ENCODE measurements at places on chromosomes 3 and 15. TPM values are rescaled to one million over a fixed set of nuclear protein-coding genes. Genes with fewer than 3 reads are reported as not detected.
A peak's percentile ranks its signal among the peaks of the same experiment; 100 is the strongest.

- H3K27me3 ChIP-seq = peaks cover 4% of the 10 kb centered on the region
- DNase-seq = no peak
- H3K4me3 ChIP-seq = no peak overlapping the region
Observed at GRCh38 chr3:181782306-181782954, 70.7 kb downstream of the SOX2 start.

GRCh38 chr3:131141770-131142169 lies 115.1 kb downstream of the NEK11 start:
- DNase-seq = no peak
- no peak overlapping the region for H3K4me3 ChIP-seq
- H3K36me3 ChIP-seq = peaks cover 2% of the 10 kb centered on the region
- no peak overlapping the region for H3K27ac ChIP-seq
- no peaks in the 10 kb centered on the region for H3K27me3 ChIP-seq

GRCh38 chr3:130677343-130677742 lies 69.3 kb downstream of the PIK3R4 start:
- H3K4me1 ChIP-seq = peaks cover 23% of the 10 kb centered on the region
- H3K27me3 ChIP-seq = no peaks in the 10 kb centered on the region
- DNase-seq = no peak

GRCh38 chr15:67307889-67308597 lies 53.5 kb downstream of the IQCH start:
- no peak overlapping the region for H3K4me3 ChIP-seq
- H3K27ac ChIP-seq = no peak overlapping the region
- DNase-seq = no peak
- no peaks in the 10 kb centered on the region for H3K36me3 ChIP-seq

DNA sequence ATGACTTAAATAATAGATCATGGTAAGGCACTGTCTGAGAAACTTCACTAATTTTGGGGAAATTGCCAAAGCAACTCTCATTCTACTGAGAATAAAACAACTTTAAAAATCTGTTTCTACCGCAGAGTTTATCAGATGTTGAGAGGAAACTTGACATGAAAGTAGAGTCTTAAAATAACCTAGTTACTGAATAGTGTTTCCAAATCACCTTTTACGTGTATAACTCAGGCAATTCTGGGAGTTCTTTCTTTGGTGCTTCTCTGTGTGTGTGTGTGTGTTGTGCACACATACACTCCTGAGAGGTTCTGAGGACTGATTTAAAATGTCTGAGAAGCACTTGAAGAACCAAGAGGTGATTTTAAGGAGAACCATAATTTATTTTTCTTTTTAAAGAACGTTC lies 236.6 kb downstream of the SV2B start:
- no peaks in the 10 kb centered on the region for H3K36me3 ChIP-seq
- H3K4me3 ChIP-seq = no peak overlapping the region
- DNase-seq = no peak
- no peaks in the 10 kb centered on the region for H3K4me1 ChIP-seq

DNA sequence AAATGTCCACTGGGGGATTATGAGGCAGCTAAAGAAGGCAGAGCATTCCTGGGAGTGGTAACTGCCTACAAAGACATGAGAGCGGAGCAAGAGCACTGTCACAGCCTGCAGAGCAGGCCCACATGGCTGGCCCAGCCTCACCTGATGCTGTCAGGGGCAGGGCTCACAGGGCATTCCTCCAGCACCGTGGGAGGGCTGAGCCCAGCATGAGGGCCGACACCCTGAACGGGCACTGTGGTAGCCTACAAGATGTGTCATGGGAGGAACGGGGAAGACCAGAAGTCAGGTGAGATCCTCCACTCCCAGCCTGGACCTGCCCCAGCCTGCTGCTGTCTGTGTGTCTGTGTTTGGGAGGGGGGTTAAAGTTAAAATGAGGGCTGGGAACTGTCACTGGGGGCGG lies 30.1 kb downstream of the CCDC12 start:
- no peak overlapping the region for H3K4me3 ChIP-seq
- no peak overlapping the region for H3K27ac ChIP-seq
- H3K27me3 ChIP-seq = no peaks in the 10 kb centered on the region
- H3K4me1 ChIP-seq = peaks cover 83% of the 10 kb centered on the region
- H3K36me3 ChIP-seq = peaks cover 35% of the 10 kb centered on the region

GRCh38 chr3:56702490-56703315 lies 19.6 kb upstream of the TASOR start:
- no peak overlapping the region for H3K27ac ChIP-seq
- DNase-seq = peak; percentile 44
- H3K27me3 ChIP-seq = no peaks in the 10 kb centered on the region
- no peak overlapping the region for H3K4me3 ChIP-seq
- H3K4me1 ChIP-seq = peaks cover 8% of the 10 kb centered on the region
- no peaks in the 10 kb centered on the region for H3K36me3 ChIP-seq

DNA sequence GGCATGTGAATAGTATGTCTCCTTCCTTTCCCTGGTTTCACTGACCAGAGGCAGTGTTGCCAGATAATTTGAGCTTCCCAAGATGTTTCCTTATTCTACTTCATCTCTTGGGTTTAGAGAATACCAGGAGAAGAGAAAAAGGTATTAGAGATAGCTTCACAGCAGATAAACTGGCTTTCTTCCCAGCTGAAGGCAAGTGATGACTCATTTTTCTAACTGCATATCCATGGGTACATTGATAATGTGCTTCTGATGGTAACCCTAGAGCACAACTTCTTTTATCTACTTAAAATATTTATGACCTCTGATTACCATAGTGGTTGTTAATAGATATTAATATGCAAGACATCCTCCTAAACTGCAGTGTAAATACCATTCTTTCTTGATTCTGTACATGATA lies 34.6 kb upstream of the CMTM8 start:
- no peak overlapping the region for H3K4me3 ChIP-seq
- H3K27ac ChIP-seq = no peak overlapping the region
- peaks cover 22% of the 10 kb centered on the region for H3K4me1 ChIP-seq
- H3K36me3 ChIP-seq = no peaks in the 10 kb centered on the region
- DNase-seq = no peak

GRCh38 chr15:78873793-78874765 lies 1.4 kb downstream of the MORF4L1 start:
- peaks cover 12% of the 10 kb centered on the region for H3K36me3 ChIP-seq
- H3K4me1 ChIP-seq = peaks cover 37% of the 10 kb centered on the region
- peaks cover 25% of the 10 kb centered on the region for H3K27me3 ChIP-seq
- H3K4me3 ChIP-seq = peak overlapping the region; percentile 99
- H3K27ac ChIP-seq = peak overlapping the region; percentile 100

- H3K4me3 ChIP-seq = no peak overlapping the region
- no peak overlapping the region for H3K27ac ChIP-seq
- no peaks in the 10 kb centered on the region for H3K36me3 ChIP-seq
- H3K27me3 ChIP-seq = no peaks in the 10 kb centered on the region
- H3K4me1 ChIP-seq = no peaks in the 10 kb centered on the region
Observed at GRCh38 chr3:133455960-133456359, 56.1 kb downstream of the BFSP2 start.

GRCh38 chr15:89885611-89886010 lies 8.2 kb downstream of the AP3S2 start:
- H3K4me1 ChIP-seq = peaks cover 5% of the 10 kb centered on the region
- H3K4me3 ChIP-seq = no peak overlapping the region
- DNase-seq = no peak
- peaks cover 5% of the 10 kb centered on the region for H3K36me3 ChIP-seq
- H3K27me3 ChIP-seq = no peaks in the 10 kb centered on the region

DNA sequence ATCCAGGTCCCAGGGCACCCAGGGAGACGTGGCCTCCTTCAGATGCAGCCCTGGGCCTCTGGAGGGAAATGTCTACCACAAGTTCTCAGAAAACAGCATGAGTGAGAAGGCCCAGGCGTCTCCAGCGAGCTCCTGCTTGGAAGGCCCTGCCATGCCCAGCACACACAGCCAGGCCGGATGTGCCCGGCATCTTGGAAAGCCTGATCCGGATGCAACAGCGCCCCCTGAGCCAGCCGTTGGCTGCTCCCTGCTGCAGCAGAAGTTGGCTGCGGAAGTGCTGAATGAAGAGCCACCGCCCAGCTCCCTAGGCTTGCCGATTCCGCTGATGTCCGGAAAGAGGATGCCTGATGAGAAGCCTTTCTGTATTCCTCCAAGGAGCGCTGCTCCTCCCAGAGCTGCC lies 856 bp downstream of the NPAP1 start:
- no peaks in the 10 kb centered on the region for H3K4me1 ChIP-seq
- H3K36me3 ChIP-seq = peaks cover 18% of the 10 kb centered on the region
- peaks cover 13% of the 10 kb centered on the region for H3K27me3 ChIP-seq
- H3K27ac ChIP-seq = no peak overlapping the region
- no peak overlapping the region for H3K4me3 ChIP-seq

DNA sequence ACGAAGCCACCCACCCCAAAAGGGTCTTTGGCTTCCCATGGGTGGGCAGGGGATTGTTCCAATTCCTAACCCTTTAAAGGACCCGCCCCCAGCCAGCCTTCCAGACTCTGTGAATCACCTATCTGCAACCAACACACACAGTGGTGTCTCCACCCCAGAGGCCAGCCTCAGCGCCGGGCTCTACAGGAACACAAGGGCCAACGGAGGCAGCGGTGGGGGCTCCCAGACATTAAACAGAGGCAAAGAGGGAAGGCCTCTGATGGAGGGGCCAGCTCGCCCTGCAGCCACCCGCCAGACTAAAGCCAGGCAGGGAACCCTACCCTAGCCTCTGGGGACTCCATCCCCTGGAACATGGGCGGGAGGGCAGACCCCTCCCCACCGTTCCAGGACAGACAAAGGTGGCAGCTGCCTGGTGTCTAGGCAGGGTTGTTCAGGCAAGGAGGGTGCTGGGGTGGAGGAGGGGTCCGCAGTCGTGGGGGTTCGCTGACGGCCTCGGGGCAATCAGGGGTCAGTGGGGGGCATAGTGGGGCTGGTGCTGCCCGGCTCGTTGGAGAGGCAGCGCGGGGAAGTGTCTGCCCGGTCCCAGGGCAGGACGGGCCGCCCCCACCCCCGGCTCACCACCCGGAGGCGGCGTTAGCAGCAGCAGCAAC lies 448 bp downstream of the SHISA5 start:
- H3K4me3 ChIP-seq = peak overlapping the region; percentile 92
- peaks cover 2% of the 10 kb centered on the region for H3K27me3 ChIP-seq
- H3K4me1 ChIP-seq = peaks cover 47% of the 10 kb centered on the region
- DNase-seq = peak; percentile 31
- peaks cover 21% of the 10 kb centered on the region for H3K36me3 ChIP-seq
- peak overlapping the region; percentile 67 for H3K27ac ChIP-seq

GRCh38 chr3:160133757-160134156 lies 91.5 kb upstream of the C3orf80 start:
- DNase-seq = peak; percentile 9
- peaks cover 2% of the 10 kb centered on the region for H3K27me3 ChIP-seq
- peaks cover 2% of the 10 kb centered on the region for H3K4me1 ChIP-seq
- no peak overlapping the region for H3K4me3 ChIP-seq

DNA sequence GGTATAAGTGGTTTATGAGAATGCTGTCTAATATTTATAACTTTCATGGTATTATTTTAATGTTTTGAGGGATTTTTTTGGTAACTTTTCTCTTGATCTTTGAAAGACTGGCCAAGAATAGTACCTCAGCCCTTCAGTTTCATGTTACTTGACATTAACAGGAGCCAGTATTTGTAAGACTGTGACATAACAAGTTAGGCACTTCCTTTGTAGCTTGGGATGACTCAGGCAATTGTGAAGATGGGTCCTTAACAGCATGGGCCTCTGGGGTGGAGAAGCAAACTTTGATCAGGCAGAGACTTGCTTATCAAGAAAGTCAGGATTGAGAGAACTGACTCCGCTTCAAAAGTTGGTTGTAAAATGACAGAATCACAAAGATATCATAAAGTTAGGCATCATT lies 9.5 kb downstream of the LRRC49 start:
- H3K36me3 ChIP-seq = no peaks in the 10 kb centered on the region
- DNase-seq = no peak
- H3K4me1 ChIP-seq = no peaks in the 10 kb centered on the region
- H3K4me3 ChIP-seq = no peak overlapping the region

DNA sequence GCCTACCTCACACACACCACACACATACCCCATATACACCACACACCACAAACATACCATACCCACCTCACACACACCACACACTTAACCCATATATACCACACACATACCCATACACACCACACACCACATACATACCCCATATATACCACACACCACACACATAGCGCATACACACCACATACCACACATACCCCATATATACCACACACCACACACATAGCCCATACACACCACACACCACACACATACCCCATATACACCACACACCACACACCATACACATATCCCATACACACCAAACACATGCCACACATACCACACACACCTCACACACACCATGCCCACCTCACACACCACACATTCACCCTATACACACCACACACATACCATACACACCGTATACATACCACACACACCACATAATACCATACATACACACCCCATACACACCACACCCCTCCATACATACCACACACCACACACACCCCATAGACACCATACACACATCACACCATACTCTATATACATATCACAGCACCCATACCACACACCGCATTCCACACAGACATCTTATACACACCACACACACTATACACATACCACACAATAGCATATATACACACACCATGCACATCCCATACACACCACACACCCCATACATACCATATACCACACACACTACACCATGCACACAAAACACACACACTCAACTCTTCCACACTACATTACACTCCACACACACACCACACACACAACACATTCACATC lies 29.5 kb downstream of the APBA2 start:
- H3K27me3 ChIP-seq = peaks cover 8% of the 10 kb centered on the region
- H3K4me1 ChIP-seq = peaks cover 37% of the 10 kb centered on the region
- H3K27ac ChIP-seq = no peak overlapping the region
- peaks cover 8% of the 10 kb centered on the region for H3K36me3 ChIP-seq

- no peak for DNase-seq
- peaks cover 7% of the 10 kb centered on the region for H3K4me1 ChIP-seq
- H3K27me3 ChIP-seq = no peaks in the 10 kb centered on the region
- H3K36me3 ChIP-seq = peaks cover 8% of the 10 kb centered on the region
Observed at GRCh38 chr15:59237119-59237855, 30.6 kb downstream of the LDHAL6B start.

DNA sequence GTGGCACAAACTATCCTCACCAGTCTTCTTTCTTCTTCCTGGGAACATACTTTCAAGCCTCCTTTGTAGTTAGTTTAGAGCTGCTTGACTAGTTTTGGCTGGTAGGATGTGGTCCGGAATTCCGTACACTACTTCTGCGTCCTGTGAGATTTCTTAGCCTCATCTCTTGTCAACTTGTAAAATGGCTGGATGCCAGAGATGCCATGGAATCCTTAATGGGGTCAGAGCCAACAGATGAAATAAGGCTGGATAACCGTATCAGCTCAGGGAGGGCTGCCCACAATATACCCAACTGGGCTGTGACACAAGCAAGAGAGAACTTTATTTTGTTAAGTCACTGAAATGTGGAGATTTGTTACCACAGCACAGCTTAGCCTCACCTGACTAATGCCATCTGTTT lies 466.9 kb upstream of the MDFIC2 start:
- H3K4me1 ChIP-seq = no peaks in the 10 kb centered on the region
- DNase-seq = no peak
- H3K4me3 ChIP-seq = no peak overlapping the region
- H3K27me3 ChIP-seq = no peaks in the 10 kb centered on the region
- H3K27ac ChIP-seq = no peak overlapping the region

MASP1 gene
- total RNA-seq = 0.56 TPM

TRPM7 gene
- total RNA-seq = 22.6 TPM

DUOX2 gene
- 1.2 TPM for total RNA-seq

CSTA gene
- total RNA-seq = not detected

KLHL40 gene
- total RNA-seq = not detected

PP2D1 gene
- not detected for total RNA-seq

SHF gene
- 23.0 TPM for total RNA-seq

CACNA2D2 gene
- 17.3 TPM for total RNA-seq

FHIT gene
- total RNA-seq = 20.2 TPM

KBTBD13 gene
- not detected for total RNA-seq

Data from endothelial cell (in vitro differentiated cells).